ENCODE measurements at places on chromosomes 3 and 15.

DNA sequence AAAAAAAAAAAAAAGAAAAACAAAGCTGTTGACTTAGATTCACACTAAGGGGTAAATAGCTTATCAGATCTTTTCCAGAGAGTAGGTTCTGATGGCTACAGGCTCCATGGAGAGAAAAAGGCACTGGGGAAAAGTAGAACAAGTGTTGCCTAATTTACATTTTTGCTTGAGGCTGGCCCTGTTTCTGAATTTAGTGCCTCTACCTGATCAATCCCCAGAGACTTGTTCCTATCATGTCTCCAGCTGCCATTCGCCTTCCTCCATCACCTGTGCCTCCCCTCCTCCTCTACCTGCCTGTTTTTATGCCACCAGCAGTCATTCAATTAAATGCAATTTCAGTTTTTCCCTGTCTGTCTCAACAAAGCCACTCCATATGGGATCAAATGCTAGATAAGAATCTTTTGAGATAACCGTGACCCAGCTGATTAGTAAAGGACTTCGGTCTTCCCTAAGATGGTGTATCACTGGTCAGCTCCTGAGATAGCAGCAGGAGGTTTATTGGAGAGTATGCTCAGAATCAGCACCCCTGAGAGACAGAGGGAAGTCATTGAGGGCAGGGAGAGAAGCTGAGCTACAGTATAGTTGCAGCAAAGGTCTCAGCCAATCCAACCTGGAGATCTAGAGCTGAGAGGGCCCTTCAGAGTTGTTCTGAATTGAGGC lies 88.1 kb upstream of the GADL1 start:
- DNase-seq: no peak

GRCh38 chr3:13483988-13484695 lies 4.0 kb downstream of the HDAC11 start:
- no peak for DNase-seq

- DNase-seq: no peak
These were observed 3.7 kb downstream of the ISL2 start for GRCh38 chr15:76340198-76340802.

- DNase-seq: no peak
These were observed 6.0 kb upstream of the PLCB2 start for GRCh38 chr15:40313531-40314398.

- no peak for DNase-seq
These were observed 149.2 kb downstream of the ATP10A start for GRCh38 chr15:25713736-25714537.

DNA sequence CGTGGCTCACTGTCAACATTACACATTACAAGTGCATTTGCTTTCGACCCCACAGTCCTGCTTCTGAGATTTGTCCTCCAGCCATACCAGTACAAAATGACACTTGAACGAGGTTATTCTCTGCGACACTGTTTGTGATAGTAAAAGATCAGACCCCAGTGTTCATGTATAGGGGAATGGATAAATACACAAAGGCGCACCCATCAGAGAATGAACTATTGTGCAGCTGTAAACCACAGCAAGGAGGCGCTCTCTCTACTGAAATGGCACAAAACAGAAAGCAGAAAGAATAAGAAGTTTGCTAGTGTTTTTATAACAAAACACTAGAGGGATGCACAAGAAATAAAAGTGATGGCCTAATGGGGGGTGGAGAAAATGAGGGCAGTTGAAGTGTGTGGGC lies 4.9 kb upstream of the CHSY1 start:
- DNase-seq: no peak

DNA sequence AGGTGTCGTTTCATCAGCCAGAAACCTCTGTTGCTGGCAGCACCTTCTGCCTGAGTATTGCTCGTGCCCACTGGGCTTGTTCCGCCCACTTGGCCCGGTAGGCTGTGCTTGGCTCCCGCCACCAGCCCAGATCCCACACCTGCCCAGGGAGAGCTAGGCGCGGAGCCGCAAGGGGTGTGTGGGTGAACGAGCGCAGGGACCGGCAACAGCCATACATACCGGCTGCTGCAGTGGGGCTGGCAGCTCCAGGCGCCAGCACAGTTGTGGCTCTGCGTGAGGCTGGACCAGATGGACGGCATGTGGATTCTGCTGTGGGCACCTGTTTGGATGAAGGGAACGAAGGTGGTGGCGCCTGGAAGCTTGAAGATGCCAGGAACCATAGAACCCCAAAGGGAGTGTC lies 331.5 kb upstream of the MCTP2 start:
- no peak for DNase-seq

- no peak for DNase-seq
These were observed 681.4 kb downstream of the MCTP2 start for GRCh38 chr15:94912760-94913159.

DNA sequence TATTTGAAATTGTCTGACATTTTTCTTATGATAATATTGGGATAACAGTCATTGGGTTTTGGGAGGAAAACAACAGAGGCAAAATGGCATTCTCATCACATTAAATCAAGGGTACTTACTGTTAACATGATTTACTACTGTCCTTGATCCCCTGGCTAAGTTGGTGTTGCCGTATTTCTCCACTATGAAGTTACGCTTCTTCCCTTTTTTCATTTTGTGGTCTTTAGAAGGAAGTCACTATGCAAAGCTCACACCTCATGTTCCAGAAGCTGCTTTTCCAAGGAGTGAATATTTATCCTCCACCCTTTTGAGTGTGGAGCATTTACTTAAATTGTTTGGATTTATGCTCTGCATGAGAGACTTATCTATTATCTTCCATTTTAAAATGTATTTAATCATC lies 63.7 kb downstream of the ALCAM start:
- no peak for DNase-seq

DNA sequence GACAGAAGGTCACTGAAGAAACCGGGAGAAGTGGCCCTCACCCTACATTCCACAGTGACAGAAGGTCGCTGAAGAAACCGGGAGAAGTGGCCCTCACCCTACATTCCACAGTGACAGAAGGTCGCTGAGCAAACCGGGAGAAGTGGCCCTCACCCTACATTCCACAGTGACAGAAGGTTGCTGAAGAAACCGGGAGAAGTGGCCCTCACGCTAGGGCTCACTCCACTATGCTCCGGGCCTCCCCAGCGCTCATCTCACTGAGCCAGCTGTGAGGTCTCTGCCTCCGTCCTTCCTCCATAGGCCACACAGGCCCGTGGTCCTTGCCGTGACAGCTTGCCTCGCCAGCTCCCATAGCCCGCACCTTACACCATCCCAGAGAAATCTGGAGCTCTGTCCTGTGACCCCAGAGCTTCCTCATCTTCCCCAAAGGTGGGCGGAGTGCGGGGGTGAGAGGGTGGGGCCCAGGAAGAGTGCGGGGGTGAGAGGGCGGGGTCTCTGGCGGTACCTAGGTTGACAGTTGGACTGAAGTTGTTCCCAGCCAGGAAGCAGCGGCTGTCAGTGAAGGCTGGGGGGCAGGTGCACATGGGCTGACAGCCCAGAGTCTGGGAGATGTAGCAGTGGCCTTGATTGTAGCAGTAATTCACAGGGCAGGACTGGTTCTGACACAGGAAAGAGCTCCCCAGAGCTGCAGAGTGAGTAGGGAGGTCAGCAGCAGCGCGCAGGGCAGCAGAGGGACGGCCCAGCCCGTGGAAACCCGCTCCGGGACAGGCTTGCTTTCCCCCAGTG lies 32.0 kb downstream of the MUC20 start:
- no peak for DNase-seq

- no peak for DNase-seq
These were observed 28.5 kb downstream of the TMEM41A start for GRCh38 chr3:185470323-185470722.

DNA sequence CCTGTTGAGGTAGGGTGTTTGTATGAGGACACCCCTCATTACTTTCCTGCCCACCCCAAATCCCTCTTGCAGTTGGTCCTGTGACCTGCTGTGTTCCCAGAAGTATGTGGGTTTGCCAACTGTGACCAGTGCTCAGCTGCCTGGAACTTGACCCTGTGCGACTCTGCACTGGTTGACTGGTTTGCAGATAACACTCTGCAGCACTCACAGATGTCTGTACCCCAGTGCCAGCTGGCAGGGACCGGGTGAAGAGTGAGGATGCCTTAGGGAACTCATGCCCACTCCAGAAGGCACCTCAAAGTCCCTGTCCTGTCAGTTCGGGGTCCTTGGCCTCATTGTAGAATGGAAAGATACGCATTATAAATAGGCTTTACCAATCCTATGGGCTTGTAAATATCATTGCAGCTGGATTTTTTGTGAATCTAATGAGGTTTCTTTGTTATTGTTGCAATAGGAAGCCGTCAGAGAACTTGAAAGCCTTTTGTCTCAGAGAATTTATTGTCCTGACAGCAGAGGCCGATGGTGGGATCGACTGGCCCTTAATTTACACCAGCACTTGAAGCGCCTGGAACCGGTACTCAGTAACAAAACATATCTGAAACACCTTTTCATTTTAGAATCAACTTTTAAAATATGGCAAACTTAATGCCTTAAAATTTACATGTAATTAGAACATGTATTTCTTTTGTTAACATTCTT lies 18.2 kb downstream of the FAN1 start:
- DNase-seq: no peak

- no peak for DNase-seq
These were observed 4.3 kb upstream of the CCDC50 start for GRCh38 chr3:191324936-191325335.

GRCh38 chr3:42557854-42558253 lies 23.9 kb downstream of the SEC22C start:
- DNase-seq: no peak

GRCh38 chr3:125035217-125035616 lies 20.6 kb downstream of the HEG1 start:
- DNase-seq: no peak

DNA sequence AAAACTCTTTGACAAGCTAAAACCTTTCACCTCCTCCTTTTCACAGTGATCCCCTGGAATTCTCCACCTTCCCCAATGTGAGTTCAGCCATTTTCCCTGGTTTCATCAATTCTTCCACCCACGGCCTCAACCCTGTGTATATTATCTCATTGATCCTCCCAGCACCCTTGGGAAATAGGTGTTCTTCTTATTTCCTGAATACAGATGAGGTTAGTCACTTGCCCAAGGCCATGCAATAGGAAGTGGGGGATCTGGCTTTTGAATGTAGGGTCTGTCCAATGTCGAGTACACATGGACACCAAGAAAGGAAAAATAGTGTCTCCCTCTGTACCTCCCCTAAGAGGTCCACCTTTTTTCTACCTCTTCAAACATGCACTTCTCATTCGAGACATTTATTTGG lies 262.8 kb upstream of the ST8SIA2 start:
- DNase-seq: no peak

GRCh38 chr3:193955719-193956118 lies 180.2 kb upstream of the HES1 start:
- no peak for DNase-seq

GRCh38 chr15:59020322-59020721 lies 32.9 kb downstream of the RNF111 start:
- DNase-seq: no peak

GRCh38 chr3:10992017-10992942 lies at the start of gene SLC6A1:
SLC6A1 (plus strand) TSS chr3:10992748; CDS start chr3:11017212, 24,464 bp downstream.
- no peak for DNase-seq
